ENCODE measurements at places on chromosomes 5 and 9.
A peak's percentile ranks its signal among the peaks of the same experiment; 100 is the strongest.

GRCh38 chr5:139960723-139961383, 82.2 kb downstream of the NRG2 start:
- DNase-seq = no peak

GRCh38 chr5:1122511-1123294, 10.8 kb upstream of the SLC12A7 start:
- no peak for DNase-seq

GRCh38 chr9:104725014-104725413, 22.5 kb upstream of the NIPSNAP3A start:
- no peak for DNase-seq

DNA sequence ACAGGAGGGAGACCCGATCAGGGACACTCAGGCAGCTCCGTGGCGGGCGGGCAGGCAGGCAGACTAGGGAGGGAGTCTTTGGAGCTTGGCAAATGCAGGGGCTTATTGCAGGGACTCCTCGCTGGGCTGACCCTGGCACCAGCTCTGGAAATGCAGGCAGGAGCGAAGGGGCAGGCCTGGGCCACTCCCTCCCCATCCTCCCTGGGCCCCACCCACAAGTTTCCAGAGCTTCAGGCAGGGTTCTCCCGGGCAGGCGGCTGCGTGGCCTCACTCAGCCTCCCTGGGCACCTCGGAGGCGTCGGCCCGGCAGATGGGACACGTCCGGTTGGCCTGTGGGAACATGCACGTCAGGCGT, 8.5 kb downstream of the RNF44 start:
- DNase-seq = no peak

DNA sequence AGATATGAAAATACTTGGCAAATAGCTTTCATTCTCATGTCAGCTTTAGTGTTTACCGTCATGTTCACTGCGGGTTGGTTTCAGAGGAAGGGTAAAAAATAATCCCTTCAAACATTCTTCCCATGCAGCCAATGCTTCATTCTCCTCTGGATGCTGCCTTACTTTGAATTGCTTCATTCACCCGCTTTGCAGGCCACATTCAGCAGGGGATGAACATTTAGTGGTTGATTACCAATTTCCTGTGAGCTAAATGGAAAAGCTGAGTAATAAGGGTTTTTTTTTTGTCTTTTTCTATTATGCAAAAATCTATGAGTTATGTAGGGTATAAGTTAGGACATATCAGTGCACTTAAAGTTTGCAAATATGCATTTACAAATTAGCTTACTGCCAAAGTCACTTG, 96.3 kb upstream of the MEF2C start:
- no peak for DNase-seq

DNA sequence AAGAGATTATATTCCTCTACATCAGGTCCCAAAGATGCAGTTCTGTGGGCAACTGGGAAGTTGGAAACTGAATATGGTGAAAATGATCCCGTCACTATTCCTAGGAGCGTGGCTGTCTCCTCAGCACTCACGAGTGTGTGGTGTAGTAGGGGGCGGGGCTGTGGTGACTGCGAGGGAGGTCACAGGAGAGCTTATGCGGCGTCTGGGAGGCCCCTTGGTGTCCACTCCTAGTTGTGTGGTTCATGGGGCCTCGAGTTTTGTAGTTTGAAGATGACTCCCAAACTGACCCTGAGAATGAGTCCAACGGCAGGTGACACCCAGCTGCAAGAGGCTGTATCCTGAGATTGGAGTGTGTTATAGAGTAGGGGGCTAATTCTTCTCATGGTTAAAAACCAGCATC, 68.2 kb downstream of the MVB12B start:
- no peak for DNase-seq

DNA sequence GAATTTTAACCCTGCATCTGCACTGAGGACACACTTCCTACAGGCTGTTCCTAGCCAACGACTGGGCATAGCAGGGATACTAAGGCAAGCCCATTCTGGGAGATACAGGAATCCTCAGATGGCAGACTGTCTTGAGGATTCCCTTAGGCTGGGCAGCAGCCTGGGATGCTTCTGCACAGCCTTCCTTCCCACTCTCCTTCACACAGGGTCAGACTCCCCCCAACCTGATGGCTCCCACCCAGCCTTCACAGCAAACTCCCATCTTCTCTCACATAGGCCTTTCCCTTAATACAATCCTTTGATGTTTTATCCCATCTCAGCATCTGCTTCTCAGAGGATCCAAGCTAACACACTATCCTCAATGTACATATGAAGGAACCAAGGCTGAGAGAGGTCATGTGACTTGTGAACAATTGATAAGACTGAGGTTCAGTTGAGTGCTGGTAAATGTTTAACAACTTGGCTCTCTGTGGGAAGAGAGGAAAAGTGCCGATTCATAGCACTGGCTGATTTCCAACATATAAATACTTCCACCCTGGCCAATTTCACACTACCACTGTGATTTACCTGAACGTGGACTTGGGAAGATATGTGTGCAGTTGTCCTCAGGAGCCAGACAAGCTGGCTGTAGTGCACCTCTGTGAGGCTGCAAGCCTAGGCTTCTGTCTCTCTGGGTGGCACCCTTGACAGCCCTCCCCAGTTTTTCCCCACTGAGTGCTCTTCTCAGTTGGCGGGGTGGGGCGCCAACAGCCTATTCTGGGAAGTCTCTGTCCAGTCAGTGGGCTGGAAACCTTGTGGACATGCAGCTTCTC, 120.2 kb upstream of the TRIM32 start:
- DNase-seq = no peak

DNA sequence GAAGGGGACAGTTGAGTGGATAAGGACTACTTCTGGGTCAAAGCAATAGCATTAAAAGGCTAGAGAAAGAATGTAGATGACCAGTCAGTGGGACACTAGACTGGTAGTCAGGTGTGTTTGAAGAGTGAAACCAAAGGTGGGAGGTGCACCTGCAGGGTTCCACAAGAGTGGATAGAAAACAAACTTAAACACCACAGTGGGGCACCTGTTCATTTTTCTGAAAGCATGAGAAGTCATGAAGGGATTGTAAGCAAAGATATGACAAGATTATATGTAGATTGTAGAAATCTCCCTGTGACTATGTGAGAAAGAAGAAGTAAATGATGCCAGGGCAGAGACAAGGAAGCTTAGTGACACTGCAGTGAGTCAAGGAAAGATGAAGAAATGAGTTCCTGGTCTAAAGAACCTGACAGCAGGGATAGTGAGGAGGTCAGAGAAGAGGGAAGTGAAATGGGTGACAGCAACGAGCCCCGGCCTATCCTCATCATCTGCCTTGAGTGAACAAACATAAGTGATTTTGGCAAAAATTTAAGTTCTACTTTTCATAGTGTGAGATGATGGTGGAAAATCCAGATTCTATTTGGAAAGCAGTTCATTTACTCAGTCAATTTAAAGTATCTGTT, 296.9 kb downstream of the TLE4 start:
- no peak for DNase-seq

DNA sequence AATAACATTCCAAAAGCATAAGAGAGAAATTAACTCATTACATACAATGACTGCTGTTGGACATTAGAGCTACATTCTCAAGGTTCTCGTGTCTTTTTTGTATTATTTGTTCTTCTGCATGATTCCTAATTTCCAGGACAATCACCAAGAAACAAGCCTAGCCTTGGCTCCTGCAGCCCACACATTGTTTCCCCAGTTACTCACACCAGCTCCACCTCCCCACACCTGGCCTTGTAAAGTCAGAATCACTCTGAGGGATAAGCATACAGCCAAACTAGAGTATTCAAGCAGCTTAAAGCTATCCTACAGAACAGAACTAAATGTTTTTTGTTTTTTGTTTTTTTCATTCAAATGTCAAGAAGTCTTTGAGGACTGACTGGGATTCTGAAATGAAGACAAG, 189.2 kb downstream of the HINT1 start:
- DNase-seq = no peak

DNA sequence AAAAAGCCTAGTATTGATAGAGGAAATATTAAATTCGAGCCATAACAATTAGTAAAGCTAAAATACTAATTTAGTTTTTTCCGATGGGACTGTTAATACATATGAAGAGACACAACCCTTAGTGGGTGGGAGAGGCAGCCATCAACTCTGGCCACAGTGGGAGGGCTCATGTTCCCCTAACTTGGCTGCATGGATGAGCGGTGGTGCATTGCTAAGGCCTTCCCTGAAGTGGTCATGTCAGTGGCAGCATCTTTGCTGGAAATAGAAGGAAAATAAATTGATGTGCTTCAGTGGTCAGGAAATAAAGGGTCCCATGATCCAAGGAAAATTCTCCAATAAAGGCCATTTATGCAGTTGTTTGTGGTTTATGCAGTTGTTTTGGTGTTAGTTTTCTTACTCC, 33.9 kb upstream of the F2RL2 start:
- DNase-seq = no peak

DNA sequence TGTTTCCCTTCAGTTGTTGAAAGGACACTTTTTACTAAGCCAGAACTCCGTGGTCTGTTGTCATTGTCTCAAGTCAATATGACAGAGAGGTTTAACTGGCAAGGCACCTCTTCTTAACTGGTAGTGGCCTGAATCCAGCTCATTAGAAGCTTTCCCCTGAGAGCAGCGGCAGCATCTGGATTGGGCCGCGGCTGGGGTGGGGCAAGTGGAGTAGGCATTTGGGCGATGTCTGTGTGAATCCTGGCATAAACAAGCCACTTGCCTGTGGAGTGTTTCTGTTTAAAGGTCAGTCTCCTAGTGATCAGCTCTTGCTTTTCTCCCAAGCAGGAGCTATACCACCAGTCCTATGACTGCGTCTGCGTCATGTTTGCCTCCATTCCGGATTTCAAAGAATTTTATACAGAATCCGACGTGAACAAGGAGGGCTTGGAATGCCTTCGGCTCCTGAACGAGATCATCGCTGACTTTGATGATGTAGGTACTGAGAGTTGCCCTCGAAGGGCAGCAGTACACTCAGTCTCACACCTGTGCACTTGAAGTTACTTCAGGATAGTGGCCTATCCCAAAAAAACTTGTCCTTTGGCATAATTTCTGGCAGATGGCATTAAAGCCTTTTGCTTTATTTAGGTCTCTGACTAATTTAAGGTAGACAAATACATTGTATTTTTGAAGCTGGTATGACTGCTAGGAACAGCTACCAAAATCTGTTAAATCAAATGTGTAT, 48.9 kb downstream of the CFAP90 start:
- no peak for DNase-seq

DNA sequence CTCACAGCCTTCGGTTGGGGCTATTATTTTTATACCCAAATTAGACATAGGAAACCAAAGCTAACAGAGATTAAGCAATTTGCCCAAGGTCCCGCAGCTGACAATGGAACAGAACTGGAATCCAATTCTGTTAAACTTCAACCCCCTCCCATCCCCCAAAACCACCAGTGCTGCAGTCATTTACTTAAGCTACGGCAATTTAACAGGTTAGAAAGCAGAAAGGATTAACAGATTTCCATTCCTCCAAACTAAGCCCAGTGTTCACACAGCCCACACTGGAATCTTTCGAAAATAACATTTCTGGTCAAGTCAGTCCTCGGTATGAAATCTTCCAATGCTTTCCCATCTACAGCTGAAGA, 1023.1 kb upstream of the DMAC1 start:
- no peak for DNase-seq

DNA sequence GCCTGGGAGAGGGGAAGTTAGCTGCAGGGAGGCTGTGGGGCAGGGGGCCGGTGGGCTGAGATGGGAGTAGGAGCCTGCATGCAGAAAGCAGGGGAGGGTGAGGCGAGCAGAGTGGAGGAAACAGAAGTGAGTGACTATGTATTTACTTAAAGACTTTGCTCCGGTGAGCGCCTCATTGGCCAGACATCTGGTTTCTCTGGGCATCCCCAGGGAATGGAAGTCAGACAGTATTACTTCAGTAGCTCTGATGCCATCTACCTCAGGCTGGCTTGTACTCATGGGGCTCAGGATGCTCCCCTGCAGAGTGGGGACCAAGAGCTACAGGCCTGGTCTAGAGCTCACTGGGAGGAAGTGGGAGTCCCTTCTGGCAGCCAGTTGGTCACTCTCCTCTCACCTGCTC, 78.2 kb upstream of the ARAP3 start:
- no peak for DNase-seq

GRCh38 chr9:34337403-34337802, 8.0 kb downstream of the NUDT2 start:
- no peak for DNase-seq

- DNase-seq = no peak
Measured at GRCh38 chr9:12784461-12785259, 9.8 kb downstream of the LURAP1L start.

DNA sequence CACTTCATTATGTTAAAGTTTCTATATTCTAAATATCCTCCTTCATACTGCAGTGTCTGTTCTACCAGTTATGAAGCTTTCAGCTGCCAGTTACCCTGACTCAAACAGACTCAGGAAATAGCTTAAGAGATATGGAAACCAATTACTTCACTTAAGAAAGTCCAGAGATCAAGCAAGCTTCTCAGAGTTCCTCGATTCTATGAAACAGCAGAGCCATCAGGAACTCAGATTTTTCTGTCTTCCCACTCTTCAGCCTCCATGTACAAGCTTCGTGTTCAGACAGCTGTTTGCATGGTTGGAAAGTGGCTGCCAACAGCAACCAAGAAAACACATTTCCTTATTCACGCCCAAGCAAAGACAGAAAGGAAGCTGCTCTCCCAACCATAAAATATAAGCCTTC, 216.1 kb downstream of the ACTL7B start:
- no peak for DNase-seq

GRCh38 chr5:44622331-44622730, 186.4 kb upstream of the MRPS30 start:
- no peak for DNase-seq

- DNase-seq = no peak
Measured at GRCh38 chr9:135804581-135805421, 102.5 kb downstream of the CAMSAP1 start.

DNA sequence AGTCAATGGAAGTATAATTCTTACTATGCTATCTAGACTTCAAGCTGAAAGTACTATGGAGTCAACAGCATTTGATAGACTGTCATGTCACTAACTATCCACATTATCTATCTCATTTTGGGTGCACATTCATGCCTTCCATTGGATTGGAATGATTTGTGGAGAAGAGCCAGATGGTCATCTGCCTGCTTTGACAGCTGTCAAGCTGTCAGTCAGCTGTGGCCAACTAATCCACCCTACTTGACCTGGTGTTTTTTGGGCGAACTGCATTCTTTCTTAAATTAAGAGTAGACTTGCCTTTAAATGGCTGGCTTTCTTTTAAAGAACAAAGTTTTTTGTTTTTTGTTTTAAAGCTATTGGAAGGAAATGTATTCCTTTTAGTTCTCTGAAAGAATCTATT, 151.5 kb downstream of the DCP2 start:
- no peak for DNase-seq

- DNase-seq = no peak
Measured at GRCh38 chr9:87212605-87213021, 265.3 kb upstream of the GAS1 start.

- DNase-seq = no peak
Measured at GRCh38 chr5:54087436-54087835, 222.9 kb downstream of the ARL15 start.

- DNase-seq = no peak
Measured at GRCh38 chr5:107696080-107696479, 25.3 kb upstream of the EFNA5 start.

GRCh38 chr9:68706363-68707201, 1.5 kb downstream of the PIP5K1B start:
- no peak for DNase-seq

- DNase-seq = no peak
Measured at GRCh38 chr9:71552480-71552879, 215.8 kb downstream of the CEMIP2 start.

GRCh38 chr9:137656416-137656815, 37.6 kb downstream of the EHMT1 start:
- no peak for DNase-seq

GRCh38 chr9:2621722-2622460, at the start of gene VLDLR:
TSS of gene VLDLR (plus strand) at chr9:2621787. CDS start at chr9:2622190, 403 bp downstream.
- DNase-seq = peak; percentile 21

Measured in activated B cell treated with CpG ODN at 0.5 μM for 24 hours (primary cell).